CMK (cell line): ENCODE measurements at places on chromosomes 11 and 22.

DNA sequence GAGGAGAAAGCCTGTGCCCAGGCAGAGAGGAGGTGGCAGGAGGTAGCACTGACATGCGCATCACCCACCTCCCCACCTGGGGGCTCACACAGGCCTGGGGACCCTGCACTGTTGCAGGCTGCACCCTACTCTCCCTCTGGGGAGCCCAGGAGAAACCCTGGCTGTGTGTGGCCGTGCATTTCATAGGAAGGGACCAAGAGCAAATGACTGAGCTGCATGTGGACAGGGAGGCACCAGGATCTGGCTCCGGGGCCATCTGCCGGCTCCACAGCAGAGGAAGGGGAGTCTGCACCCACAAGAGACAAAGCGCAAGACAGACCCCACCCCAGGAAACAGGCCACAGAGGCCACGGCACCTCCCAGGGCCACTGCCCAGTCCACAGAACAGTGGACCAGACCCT lies 22.7 kb downstream of the BID start:
- no peak for DNase-seq

- DNase-seq, result no peak
Observed at GRCh38 chr11:36608491-36609199, 10.6 kb upstream of the RAG2 start.

GRCh38 chr11:102345904-102346303 lies 1.1 kb upstream of the BIRC2 start:
- no peak for DNase-seq

GRCh38 chr11:70324376-70325115 lies 54.1 kb downstream of the PPFIA1 start:
- no peak for DNase-seq

DNA sequence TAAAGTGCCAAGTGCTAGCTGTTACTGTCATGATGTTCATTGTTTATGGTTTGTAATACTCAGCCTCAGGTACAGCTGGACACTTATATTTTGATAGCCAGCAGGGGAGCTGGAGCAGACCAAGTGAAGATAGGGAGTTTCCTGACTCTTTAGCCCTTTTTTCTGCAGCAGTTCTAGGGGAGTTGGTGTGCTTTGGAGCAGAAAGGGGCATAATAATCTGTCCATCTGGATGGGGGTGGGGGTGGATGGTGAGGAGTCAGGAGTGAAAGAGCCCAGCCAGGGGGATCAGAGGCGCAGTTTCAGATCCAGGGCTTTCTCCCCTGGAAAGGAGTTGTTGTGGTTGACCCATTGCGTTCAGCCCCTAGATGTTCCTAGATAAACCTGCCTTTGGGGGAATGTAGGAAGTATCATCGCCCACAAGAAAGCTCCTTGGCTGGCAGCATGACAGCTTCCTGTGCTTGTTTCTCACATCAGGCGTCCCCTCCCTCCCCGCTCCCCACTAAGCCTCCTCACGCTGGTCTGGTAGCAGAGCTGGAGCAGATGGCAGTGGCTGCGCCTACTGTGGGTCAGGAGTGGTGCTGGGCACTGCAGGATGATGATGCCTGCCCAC lies 41.9 kb downstream of the MED15 start:
- DNase-seq, result peak; percentile 63

DNA sequence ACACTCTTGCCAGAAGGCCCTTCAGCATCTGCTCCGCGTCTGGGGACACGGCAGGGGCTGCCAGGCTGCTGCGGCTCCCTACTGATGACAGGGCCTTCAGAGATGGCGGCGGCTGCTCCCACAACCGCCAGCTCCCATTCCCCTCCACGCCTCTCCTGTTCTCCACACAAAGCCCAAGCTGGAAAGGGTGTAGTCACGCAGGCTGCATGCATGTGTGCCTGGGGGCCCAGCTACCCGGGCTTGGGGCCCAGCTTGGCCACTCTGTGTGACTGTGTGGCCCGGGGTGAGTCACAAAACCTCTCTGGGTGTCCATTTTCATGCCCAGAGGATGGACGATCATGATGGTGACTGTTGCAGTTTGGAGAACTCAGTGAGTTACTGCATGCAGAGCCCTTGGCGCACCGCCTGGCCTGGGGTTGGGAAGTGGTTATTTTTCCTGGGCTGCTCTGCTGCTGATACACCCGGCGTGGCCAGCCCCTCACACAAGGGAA lies 31.7 kb upstream of the PARVB start:
- DNase-seq, result no peak

DNA sequence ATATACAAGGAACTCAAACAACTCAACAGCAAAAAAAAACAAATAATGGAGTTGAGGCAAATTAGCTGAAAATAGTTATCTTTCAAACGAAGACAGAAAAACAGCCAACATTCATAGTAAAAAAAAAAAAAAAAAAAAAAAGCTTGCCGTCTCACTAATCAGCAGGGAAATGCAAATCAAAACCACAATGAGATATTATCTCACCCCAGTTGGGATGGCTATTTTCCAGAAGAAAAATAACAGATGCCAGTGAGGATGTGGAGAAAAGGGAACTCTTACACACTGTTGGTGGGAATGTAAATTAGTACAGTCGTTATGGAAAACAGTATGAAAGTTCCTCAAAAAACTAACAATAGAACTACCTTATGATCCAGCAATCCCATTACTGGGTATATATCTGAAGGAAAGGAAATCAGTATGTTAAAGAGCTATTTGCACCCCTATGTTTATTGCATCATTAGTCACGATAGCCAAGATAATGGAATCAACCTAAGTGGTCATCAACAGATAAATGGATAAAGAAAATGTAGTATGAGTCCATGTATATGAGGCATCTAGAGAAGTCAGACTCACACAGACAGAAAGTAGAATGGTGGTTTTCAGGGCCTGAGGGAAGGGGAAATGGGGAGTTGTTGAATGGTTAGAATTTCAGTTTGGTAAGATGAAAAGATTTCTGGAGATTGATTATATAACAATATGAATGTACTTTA lies 56.0 kb downstream of the USP35 start:
- DNase-seq, result no peak

- no peak for DNase-seq
Observed at GRCh38 chr22:19694696-19695095, 19.6 kb upstream of the SEPTIN5 start.

DNA sequence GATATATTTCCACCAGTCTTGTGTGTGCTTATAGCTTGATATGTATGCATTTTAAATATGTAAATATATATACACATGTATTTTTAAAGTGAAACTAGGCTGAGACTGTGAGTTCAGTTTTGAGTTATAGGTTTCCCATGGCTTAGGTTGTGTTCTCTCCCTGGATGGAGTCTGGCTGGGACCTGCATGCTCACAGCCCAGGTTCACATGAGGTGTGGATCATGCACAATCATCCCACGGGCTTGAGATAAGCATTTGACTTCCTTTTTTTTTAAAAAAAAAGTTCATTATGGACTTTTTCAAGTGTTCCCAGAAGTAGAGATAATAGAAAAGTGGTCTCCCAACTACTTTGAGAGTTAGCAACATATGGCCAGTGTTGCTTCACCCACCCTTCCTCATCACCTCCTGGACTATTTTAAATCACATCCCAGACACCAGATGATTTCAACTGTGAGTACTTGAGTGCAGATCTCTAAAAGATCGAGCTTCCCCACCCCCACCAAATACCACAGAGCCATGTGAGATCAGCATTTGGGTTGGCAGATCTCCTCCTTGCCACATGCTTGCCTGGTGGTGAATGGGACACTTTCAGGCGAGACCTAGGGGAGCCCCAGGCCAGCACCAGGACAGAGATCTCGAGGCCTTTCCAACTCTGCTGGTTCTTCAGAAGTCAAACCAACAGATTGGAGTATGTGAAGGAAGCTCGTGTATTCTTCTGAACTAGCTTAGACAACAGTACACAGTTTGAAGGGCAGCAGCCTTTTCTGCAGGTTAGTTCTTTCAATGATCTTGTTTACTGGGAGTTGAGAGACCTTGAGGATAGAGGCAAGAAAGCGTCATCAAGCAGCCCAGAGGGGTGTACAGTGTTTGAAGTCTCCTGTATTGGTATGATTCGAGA lies 15.9 kb downstream of the MED15 start:
- peak; percentile 35 for DNase-seq

DNA sequence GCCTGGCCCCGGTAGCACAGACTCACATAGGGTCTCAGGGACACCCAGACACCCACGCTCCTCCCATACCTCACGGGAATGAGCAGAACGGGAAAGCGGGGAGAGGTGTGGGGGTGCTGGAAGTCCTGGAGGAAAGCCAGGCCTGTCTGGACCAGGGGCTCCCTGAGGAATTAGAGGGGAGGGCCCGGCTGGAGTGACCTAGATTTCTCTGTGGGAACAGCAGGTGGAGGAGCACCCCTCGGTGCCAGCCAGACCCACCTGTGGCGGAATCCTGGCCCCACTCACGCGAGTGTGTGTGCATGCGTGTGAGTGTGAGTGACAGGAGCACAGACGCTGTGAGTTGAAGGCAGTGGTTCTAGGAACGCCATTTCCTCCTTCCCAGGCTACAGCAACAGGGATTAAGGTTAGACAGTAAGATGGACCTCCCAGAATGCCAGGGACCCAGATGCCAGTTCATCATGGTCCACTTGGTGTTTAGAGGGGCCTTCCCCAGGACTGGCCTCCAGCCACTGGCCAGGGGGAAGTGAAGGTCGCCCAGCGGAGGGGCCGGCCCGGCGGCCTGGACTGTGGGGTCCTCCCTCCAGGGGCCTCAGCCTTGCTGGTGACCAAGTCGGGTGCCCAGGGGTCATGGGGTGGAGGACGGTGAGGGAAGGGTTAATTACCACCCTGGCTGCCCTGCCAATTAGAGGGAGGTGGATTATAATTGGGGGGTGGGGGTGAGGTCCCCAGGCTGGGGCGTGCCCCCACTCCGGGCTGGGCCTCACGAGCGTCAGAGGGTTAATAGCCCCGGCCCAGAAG lies 1.0 kb downstream of the PKP3 start:
- DNase-seq, result no peak

- no peak for DNase-seq
Observed at GRCh38 chr22:31866918-31867317, 77.4 kb upstream of the YWHAH start.

DNA sequence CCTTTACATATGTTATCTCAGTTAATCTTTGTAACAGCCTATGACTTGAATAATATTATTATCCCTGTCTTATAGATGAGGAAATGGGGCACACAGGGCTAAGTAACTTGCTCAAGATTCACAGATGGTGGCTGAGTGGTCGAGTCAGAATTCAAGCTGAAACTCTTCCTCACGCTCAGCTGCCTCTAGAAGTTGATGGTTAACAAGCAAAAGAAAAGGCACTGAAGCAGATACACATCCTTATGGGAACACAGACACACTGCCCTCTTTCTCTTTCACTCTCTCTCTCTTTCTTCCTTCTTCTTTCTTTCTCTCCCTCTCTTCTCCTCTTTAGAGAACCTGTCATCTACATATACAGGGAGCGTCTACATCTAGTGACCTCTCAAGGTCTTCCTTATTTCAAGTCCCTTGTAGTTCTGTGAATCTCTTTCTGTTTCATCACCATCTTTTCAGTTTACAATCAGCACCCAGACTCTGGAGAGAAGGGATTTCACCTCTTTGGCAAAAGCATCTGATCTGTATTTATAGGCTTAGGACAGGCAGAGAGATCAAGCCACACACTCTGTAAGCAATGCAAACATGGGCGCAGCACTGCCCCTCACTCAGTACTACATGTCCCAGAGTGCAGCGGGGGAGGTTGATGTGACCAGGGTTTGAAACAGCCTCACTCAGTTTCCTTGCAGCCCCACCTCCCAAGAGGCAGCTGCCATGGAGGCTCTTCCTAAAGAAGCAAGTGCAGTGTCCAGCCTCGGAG lies 75.7 kb downstream of the GRAMD1B start:
- no peak for DNase-seq

DNA sequence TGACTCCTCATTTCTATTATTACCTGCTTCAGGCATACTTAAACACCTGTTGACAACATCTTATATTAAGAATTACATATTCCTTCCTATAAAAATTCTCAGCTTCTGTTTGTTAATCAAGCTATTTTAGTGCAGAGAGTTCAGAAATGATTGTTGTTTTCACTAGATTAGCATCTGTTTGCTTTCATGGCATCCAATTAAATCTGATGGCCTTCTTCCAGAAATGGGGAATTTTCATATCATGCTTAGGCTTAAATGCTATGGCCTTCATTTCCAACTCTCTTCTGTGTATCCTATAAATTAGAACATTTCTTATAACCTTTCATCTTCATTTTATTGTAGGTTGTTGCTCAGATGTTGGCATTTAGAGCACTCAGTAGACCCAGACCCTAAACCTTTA lies 180.0 kb downstream of the WNT11 start:
- DNase-seq, result no peak

- no peak for DNase-seq
Observed at GRCh38 chr11:59197991-59198390, 14.7 kb downstream of the MPEG1 start.

DNA sequence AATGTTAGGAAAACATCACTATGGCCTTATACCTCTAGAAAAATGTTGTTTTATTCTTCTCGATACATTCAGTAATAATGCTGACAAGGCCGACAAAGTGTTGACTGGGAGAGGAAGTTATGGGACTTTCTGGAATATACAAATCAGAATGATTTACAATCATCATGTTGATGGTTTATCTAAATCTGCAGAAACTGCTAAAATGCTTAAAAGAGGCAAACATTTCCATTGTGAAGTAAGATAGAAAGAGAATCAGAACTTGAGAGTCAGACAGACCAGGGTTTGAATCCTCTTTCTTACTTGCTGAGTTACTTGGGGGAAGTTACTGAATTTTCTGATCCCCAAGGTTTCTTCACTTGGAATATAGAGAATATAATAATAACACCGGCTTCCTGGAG lies 89.4 kb downstream of the CD44 start:
- DNase-seq, result no peak
